ENCODE measurements at places on chromosomes 5 and 9.

- no peak for DNase-seq
Measured at GRCh38 chr5:75365740-75366139, 28.7 kb downstream of the HMGCR start.

GRCh38 chr9:131320031-131320685 lies 30.6 kb downstream of the PLPP7 start:
- no peak for DNase-seq

DNA sequence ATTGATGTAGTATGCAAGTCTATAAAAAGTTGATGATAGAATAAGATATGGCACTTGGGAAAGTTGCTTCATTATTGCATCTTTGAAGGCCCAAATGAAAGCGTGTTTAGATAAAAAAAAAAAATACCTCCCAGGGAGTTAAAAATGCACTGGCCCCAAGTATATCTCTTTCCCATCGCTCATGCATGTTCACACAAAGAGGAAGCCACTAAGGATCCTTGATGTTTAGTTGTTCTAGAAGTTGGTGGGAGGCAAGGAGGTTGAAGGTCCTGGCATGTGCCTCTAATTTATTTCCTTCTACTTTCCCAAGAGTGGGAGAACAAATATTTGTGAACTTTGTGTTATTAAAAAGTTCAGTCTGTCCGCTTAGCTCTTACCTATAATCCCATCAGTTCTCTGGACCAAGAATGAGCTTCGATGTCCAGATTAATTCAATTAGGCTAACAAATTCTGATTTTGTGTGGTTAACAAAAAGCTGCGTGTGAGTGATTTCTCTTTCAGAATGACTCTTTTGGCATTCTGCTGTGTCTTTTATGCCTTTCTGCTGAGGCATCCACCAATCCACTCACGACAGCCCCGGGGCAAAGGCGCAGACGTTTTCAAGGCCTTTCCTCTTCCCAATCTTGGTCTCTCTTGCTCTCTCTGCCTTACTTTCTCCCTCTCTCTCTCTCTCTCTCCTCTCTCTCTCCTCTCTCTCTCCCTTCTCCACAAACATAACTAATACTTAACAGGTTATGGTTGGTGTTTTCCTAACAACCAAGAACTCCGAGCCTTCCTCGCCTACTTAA lies 135.1 kb upstream of the ERCC6L2 start:
- DNase-seq = no peak

- no peak for DNase-seq
Measured at GRCh38 chr5:32274548-32275395, 38.0 kb downstream of the MTMR12 start.

DNA sequence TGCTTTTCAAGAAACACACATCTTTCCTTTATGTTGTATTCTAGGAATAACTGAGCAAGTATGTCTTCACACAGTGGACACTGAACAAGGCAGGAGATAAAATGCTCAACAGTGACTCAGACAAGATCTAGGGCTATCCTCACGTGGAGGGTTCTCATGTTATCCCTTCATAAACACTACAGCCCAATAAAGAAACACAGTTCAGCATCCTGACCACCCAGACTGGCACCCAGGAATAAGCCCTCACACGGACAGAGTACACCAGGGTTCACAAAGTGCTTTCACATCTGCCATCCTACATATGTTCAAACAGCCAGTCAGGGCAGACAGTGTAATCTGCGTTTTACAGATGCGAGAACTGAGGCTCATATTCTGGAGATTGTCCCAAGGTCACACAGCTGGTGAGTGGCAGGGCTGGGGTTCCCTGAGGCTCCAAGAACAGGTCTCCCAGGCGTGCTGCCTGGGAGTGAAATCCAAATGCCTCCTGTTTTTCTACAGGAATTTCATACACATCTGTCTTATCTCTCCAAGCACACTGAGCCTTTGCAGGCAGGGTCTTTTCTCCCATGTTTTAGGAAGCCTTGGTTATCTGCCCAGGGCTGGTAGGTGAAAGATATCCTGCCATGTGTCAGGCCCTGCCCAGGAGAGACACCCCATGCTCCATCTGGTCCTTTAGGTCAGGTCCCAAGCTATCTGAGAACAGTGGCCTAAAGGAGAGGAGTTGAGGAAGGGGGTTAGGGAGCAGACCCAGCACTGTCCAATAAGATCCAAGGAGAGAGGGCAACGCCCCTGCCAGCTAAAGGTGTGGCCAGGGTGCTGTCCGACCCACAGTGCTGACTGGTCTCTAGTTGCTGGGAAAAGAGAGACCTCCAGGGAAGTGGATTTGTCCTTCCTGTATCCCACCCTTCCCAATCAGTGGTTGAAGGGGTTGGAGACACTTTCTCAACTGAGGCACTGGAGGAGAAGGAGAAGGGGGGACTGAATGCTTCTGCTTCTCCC lies 47.9 kb upstream of the XPA start:
- no peak for DNase-seq

- DNase-seq = no peak
Measured at GRCh38 chr5:32147236-32147635, 26.9 kb downstream of the GOLPH3 start.

GRCh38 chr9:86783884-86784283 lies 163.4 kb downstream of the GAS1 start:
- no peak for DNase-seq

- DNase-seq = no peak
Measured at GRCh38 chr5:8094304-8094703, 225.4 kb downstream of the MTRR start.

DNA sequence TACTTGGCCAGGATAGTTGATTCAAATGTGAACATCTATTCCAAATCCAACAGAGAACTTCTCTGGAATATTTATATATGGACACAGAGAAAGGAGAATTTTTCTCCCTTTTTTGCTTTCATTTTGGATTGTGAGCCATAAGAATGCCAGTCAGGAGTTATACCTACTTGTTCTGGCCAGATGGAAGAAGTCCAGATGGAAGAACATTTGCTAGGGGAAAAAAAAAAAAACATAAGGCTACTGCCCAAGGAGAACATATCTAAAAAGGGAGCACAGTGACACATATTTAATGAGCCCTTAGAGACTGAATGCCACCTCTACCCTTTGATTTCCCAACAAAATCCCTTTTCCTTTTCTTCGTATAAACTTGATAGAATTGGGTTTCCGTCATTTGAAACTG lies 61.7 kb upstream of the PPP2R2B start:
- DNase-seq = no peak

DNA sequence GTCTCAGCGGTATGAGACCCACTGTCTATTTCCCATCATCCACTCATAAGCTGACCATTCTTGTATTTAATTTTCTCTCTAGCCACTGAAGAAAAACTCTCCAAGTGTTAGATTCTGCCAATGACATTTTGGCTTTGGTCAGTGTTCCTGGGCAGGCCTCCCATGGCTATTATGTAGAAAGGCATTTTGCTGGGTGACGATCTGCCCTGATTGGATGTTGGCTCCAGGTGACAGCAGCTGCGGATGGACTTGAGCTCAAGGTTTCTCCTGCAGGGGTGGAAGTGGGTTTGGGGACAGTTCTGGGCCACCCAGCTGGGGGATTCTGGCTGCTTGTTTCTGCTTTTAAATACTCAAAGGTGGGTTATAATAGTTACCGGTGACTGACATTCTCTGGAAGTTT lies 31.6 kb downstream of the ACSL6 start:
- no peak for DNase-seq

DNA sequence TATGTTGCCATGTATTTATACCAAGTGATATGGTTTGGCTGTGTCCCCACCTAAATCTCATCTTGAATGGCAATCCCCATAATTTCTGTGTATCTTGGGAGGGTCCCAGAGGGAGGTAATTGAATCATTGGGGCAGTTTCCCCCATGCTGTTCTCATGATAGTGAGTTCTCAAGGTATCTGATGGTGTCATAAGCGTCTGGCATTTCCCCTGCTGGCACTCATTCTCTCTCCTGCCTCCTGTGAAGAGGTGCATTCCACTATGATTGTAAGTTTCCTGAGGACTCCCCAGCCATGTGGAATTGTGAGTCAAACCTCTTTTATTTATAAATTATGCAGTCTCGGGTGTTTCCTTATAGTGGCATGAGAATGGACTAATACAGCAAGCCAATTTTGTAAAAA lies 140.8 kb upstream of the ADAMTSL1 start:
- no peak for DNase-seq

DNA sequence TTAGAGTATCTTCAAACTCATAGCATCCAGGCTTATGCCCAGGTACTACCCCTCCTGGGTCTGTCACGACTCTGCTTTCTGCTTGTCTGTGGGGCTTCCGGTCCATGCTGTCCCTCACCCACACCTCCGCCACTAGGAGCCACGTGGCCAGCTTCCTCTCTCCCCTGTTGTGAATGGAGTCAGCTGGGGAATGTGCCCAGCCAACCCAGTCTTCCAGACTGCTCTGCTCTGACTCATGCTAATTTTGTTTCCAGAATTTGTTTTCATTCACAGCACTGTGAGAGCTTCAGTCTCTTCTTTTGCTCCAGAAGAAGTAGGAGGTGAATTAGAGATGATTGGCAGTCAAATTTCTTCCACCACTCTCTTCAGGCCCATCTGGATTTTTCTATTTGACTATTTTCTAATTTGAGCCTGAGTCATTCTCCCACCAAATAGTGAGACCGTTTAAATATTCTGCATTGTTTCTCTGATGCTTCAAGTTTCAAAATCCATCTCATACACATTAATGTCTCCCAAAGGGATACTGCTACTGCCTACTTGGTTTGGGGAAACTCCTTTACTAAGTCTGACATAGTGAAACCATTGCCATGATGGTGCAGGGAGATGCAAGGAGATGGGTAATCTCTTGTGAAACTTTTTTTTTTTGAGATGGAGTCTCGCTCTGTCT lies 424.1 kb upstream of the KIF2A start:
- no peak for DNase-seq

- DNase-seq = no peak
Measured at GRCh38 chr9:19969721-19970120, 180.9 kb upstream of the SLC24A2 start.

DNA sequence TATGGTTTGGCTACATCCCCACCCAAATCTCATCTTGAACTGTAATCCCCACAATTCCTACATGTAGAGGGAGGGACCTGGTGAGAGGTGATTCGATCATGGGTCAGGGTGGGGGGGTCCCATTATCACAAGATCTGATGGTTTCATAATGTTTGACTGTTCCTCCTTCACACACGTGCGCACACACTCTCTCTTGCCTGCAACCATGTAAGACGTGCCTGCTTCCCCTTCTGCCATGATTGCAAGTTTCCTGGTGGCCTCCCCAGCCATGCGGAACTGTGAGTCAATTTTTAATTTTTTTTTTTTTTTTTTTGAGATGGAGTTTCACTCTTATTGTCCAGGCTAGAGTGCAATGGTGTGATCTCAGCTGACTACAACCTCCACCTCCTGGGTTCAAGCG lies 27.0 kb downstream of the FAM169A start:
- no peak for DNase-seq

GRCh38 chr9:91426123-91426745 lies 2.6 kb upstream of the NFIL3 start:
- no peak for DNase-seq

GRCh38 chr9:74528207-74528606 lies 31.1 kb downstream of the RORB start:
- no peak for DNase-seq

DNA sequence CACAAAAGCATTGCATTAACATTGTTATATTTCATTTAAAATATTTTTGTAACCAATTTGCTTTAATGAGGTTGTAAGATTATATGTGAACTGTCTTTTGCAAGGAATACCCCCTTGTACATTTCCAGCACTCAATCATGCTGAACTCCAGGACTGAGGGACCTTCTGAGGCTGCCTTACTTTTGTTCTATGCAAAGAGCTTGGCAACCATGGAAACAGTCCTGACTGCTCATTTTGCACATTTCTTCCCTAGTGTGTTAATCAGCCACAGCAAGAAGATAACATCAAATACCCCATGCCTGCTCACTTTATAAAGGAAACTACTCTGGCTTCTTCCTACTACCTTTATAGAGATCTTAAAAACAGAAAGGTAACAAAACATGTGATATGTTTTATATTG lies 355.6 kb upstream of the IZUMO3 start:
- no peak for DNase-seq

- DNase-seq = no peak
Measured at GRCh38 chr5:103693517-103693916, 130.9 kb upstream of the NUDT12 start.

DNA sequence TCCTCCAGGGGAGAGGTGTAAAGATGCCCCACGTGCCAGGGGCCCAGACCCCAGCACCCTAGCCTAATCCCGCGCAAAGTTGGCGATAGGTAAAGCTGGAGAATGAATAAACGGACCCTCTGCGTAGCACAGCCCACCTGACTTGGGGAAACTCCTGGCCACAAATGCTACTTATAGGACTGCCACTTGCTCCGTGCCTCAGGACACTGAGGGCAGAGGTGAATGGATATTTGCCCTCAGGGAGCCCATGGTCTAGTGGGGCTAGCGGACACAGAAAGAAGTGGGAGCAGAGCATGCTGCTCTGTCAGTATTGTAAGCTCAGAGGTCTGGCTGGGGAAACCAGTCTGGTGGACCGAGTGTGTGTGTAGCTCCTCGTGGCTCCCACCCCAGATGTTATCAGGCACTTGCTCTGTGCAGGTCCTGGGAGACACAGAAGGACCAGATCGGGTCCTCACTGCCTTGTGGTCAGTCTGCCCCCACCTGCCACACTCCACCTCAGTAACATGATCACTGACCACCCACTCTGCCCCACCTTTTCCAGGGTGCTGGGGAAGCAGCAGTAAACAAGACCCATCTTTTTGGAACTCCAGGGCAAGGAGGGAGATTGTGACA lies 841 bp downstream of the GRK6 start:
- DNase-seq = no peak

- DNase-seq = no peak
Measured at GRCh38 chr5:54736003-54736797, 218.6 kb downstream of the SNX18 start.

GRCh38 chr5:147826361-147826760 lies 5.1 kb downstream of the SPINK1 start:
- DNase-seq = no peak

- DNase-seq = no peak
Measured at GRCh38 chr9:33620738-33621439, 96.8 kb downstream of the ANKRD18B start.

GRCh38 chr9:38336341-38336740 lies 56.2 kb upstream of the ALDH1B1 start:
- DNase-seq = no peak

DNA sequence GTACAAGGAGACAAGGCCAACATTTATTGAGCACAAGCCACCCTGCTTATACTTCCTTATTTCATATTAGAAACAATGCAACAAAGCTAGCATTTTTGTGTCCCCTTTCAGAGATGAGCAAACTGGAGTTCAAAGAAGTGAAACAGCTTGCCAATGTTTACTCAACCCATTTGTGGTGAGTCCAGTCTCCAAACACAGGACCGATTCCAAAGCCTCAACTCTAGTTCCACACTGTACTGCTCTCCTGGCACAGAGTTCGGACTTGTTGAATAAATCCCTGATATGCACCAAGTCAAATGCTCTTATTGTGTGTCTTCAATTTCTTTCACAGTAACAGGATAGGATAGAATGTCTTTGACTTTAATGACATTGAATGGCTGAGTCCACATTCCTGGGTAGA lies 604.8 kb upstream of the BRINP1 start:
- DNase-seq = no peak

- no peak for DNase-seq
Measured at GRCh38 chr5:52801329-52801728, 13.6 kb downstream of the ITGA1 start.

GRCh38 chr5:169404223-169404622 lies 103.3 kb upstream of the SLIT3 start:
- DNase-seq = no peak
